ENCODE measurements at places on chromosomes 2 and 18.

DNA sequence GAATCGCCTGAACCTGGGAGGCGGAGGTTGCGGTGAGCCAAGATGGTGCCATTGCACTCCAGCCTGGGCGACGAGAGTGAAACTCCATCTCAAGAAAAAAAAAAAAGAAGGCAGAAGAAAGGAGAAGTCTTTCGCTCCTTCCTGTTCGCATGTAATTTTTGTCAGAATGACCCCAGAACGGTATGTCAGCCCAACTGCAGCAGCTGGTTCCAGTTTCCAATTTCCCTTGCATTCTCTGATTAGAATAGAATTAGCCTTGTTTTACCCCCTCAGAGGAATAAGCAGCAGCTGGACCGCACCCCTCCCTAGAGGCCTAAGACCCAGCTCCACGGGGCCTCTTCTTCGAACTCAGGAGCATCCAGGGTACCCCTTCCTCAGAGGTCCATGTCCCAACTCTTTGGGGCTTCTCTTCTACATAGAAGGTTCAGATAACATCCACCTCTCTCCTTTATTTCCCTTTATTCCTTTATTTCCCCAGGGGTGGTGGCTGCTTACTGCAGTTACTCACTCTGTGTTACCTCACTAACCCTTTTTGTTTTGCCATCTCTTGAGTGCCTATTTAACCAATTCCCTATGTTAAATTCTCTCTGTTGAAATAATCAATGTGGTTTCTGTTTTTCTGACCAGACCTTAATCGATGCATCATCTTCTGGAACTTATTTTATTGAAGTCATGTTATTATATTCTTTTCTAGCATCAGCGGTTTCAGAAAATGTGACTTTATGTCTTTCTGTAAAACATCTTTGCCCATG is 7.2 kb upstream of the PUM2 start:
- no peak for DNase-seq

DNA sequence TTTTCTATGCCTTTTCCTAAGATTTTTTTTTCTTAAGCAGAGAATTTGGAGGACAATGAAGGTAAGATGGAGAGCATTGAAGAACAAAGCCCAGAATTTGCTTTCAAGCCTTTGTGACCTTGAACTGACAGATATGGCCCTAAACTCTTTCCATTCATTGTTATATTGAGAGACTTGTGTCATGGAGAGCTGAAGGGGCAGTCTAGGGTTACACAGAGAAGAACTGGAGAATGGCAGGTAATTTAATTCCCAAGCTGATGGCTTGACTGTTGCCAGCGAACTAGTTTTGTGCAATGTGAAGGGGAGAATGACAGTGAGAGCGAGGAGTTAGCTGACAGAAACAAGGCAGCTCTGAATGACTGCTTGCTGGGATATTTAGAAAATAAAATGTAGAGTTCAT is 1344.2 kb downstream of the LRP1B start:
- DNase-seq, result no peak

GRCh38 chr2:199405241-199405640 is 52.5 kb downstream of the SATB2 start:
- DNase-seq, result no peak

DNA sequence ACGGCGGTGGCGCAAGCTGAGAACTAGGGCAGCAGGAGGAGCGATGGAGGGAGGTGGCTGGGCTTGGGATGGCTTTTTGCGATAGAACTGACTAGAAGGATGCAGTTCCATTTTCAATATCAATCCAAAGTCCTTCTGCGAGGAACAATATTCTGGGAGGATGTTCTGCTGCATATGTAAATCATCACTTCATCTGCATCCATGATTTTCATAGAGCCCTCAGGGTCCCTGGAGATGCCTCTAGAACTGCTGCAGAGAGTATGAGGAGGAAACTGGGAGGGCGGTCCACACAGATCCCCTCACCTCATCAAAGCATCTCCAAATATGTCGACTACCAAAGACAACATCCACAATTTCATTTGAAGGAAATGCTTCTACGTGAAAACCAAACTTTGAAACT is 20.8 kb downstream of the CACNB4 start:
- DNase-seq, result no peak

- DNase-seq, result no peak
Observed at GRCh38 chr2:105711394-105711793, 33.3 kb upstream of the NCK2 start.

- no peak for DNase-seq
Observed at GRCh38 chr18:72869226-72870185, 1.7 kb upstream of the NETO1 start.

- no peak for DNase-seq
Observed at GRCh38 chr2:201275069-201275468, 14.7 kb downstream of the CASP8 start.

DNA sequence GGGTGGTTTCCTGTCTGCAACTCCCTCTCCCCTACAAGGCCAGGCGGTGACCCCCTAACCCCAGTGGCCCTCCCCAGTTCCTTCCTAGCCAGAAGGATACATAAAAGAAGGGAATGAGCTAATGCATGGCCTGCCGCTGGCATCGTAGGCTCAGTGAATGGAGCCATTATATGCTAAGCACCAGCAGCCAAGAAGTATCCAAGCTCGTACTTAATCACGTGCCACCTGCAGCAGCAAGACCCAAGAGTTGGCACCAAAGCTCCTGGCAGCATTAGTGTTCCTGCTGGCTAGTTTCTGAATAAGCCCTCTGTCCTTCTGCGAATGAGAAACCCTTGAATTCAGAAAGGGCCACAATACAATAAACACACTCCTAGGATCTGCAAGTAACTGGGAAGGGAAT is 4.3 kb downstream of the DBI start:
- no peak for DNase-seq

DNA sequence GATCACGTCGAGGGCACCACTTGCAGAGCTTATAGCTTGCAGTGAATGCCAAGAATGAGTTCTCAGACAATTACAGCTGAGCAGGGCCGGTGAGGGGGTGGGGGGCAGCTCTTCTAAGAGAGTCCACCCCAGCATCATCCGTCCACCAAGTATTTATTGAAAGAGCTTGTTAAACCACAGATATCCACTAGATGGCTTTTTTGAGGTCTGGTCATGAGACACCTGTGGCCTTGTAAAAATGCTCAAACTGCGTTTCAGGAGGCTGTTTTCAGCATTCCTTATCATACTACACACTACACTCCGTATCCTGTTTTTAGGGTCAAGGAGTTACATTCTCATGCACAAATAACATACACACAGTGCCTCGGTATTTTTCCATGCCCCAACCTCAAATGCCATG is 51.5 kb downstream of the DNAJC10 start:
- no peak for DNase-seq

DNA sequence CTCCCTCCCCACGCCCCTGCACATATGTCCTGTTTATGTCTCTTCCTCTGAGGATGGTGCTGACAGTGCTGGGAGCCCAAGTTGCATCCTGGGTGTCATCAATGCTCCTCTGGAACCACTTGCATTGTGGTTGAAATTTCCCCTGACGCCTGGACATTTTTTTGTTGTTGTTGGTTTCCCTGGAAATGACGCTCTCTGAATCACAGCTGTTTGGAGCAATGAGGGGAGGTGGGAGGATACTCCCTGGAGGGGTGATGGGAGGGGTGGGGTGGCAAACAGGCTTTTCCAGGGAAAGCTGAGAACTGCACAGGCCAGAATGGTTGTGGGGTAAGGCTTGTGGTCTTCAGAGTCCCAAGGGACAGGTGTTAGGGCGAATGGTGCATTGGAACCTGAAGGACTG is 29.6 kb downstream of the CELF4 start:
- no peak for DNase-seq
